ENCODE measurements at places on chromosomes 4 and X.

GRCh38 chr4:37872310-37872988 is 18.4 kb upstream of the TBC1D1 start:
- DNase-seq: no peak

GRCh38 chr4:107561481-107561880 is 158.6 kb downstream of the PAPSS1 start:
- DNase-seq: no peak

GRCh38 chrX:16462912-16463311 is 187.0 kb upstream of the S100G start:
- no peak for DNase-seq

- DNase-seq: no peak
These were observed 372.3 kb upstream of the F9 start for GRCh38 chrX:139158256-139158655.

GRCh38 chr4:1777822-1778641 is 15.1 kb upstream of the FGFR3 start:
- no peak for DNase-seq

DNA sequence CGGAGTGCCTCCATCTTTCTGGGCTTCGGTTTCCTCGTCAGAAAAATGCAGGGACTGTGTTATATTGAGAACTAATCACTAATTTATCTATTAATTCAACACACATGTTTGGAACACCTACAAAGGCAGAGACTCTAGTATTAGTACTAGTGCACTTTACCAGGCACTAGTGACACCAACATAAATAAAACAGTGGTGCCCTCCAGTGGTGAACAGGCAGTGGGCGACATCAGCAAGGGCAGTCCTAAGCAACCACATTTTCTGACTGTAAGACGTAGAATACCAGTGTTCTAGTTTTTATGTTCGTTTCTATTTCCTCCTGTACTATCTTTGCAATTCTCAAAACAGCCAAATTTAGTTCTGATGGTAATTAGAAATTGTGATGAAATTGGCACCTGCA is 69.1 kb upstream of the UCP1 start:
- DNase-seq: no peak

GRCh38 chr4:82755650-82756049 is 42.9 kb downstream of the SCD5 start:
- DNase-seq: no peak

DNA sequence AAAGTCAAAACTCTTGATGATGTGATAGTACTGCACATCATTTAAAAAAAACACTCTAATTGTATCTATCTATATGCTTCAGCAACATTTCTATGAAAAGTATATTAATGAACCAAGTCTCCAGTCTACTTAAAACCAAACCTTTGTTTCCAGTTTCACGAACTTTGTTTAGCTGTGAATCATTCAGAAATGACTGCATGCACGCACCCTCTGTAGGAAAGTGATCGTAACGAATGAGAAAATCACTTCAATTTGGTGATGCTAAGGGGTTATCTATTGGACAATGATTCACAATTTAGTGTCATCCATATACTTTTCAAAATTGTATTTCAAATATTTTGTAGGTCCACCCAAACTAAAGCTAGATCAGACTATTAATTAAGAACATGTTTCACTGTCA is 157.6 kb downstream of the KLHL13 start:
- no peak for DNase-seq

GRCh38 chrX:130691576-130691975 is 211.4 kb downstream of the ENOX2 start:
- no peak for DNase-seq

- DNase-seq: no peak
These were observed 109.9 kb downstream of the ZNF330 start for GRCh38 chr4:141330616-141331015.

GRCh38 chr4:771464-771863 is 54.5 kb downstream of the CPLX1 start:
- no peak for DNase-seq

DNA sequence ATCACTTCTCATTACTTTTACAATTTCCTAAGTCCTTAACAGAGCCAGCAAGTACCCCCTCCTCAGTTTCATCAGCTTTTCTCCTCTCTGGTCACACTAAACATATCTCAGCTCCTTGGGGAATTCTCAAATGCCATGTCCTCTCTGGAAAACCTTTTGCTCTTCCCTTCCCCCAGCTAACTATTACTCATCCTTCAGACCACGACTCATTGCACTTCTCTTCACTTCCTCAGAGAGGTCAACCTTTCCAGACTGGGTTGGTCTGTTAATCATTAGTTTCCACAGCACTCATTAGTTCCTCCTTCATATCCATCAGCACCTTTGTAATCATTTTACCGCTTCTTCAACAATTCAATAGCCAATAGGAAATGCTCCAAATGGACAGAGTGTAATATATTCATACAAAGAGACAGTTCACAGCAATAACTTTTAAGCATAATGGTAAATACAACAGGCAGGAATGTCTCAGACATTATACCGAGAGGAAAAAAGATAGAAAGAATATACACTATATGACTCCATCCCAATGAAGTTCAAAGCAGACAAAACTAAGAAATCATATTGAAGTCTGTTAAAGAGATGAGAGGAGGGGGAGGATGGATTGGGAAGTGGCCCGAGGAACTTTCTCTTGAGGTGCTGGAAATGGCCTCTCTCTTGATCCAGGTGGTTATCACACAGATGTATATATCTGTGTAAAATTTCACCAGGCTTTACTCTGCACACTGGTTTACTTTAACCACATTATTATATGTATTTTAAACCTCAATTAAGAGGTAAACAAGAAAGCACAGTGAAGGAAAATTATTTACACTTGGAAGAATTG is 39.6 kb downstream of the DDX60L start:
- DNase-seq: no peak

- no peak for DNase-seq
These were observed 138.4 kb downstream of the ANTXR2 start for GRCh38 chr4:79934660-79935059.

GRCh38 chr4:184251670-184251980 is 34.0 kb upstream of the ENPP6 start:
- no peak for DNase-seq

DNA sequence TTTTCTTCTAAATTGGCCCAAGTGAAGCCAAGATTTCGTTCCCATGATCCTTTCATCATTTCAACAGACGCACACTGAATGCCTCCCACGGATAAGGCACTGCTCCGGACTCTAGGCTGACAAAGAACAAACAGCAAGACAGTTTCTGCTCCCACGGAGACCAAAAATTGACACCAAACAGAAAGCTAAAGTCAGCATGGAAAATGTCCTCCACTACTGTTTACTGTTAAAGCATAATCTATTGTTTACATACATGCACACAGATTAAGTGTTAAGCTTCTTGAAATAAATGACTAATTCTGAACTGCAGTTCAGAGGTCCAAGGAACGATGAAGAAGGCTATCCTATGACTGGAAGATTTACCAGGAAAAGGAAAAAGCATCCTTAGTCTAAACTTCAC is 199.6 kb downstream of the AASDH start:
- no peak for DNase-seq

DNA sequence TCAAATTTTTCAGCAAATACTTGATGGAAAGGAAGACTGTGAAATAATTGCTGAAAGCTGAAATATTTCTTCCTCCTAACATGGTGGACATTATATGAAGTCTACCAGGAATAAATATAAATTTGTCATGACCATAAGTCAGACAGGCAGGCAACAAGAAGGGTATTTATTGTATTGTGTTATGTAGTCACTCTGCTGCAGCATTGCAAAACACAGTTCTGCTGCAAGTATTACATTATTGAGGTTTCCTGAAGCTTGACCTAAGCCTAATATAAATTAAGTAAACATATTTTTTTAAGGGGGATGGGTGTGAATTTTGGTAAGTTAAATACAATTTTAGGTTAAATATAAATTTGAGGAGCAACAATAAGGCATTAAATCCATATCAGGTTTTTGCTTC is 60.2 kb upstream of the MAOA start:
- DNase-seq: no peak

DNA sequence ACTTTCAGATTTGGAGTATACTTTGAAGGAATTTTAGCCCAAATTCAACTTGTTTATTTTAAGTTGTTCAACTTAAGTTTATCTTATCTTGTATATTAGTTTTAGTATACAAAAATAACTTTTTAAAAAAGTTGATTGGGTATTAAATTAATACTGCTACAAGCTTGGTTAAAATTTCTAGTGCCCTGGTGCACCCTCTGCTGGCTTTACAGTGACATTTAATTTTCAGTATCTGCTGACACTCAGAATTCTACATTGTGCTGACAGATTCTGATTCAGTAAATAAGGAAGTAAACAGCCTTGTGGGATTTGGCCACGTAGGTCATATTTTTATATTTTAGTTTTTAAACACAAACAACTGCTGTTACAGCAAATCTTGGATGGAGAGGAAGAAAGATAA is 2.9 kb downstream of the EDA start:
- no peak for DNase-seq

DNA sequence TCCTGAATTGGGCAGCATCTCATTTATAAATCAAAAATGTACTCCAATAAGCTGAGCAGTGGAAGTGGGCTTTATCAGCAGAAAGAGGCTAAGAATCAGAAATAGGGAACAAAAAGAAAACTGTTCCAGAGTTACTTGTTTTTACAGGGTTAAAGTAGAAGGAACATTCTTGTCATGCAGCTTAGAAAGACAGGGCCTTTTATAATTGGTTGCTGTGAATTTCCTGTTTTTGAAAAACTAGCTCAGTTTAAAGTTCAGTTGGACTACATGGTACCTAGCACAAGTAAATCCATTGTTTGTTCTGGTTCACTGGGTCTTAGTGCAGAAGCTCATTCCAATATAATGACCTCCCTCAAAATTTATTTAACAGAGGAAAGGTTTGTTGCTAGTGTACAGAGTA is 200.8 kb downstream of the GRIA2 start:
- no peak for DNase-seq

DNA sequence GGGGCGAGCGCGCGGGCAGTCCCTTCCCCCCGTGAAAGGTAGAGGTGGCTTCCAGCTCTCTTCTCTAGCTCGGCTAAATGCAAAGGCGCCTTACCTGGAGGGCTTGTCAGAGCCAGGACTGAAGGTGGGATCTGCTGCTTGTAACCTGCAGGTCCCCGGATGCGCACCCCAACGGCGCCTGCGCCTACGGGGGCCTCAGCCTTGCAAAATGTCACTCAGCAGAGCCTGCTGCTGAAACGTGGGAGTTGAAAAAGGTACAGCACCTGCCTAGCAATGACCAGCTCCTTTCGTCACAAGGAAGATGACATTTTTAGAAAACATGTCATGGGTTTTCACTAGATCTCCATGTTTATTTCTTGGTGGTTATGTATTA is 583 bp downstream of the ABHD18 start:
- peak; percentile 36 for DNase-seq

- DNase-seq: no peak
These were observed 54.2 kb downstream of the RHOXF2B start for GRCh38 chrX:120023259-120023658.

GRCh38 chrX:20265726-20266681 is 705 bp downstream of the RPS6KA3 start:
- no peak for DNase-seq
